Fibroblast of mammary gland (primary cell): ENCODE measurements at places on chromosomes 2 and 18.

DNA sequence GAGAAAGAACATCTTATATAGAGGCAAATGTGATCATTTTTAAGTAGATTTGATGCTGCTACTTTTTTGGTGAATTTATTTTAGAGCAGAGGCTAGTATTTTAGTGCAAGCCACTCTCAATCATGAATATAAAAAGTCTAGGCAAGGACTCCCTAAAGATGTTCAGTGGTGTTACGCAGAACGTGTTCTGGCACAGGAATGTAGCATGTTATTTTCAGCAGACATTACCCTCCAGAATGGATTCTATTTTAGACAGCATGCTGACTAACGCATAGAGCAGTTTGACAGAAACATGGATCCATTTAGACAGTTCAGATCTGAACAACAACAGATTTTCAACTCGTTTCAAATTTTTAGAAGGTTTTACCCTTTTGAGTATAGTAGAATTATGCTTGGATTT, 54.1 kb downstream of the DSC3 start:
- DNase-seq, result no peak

DNA sequence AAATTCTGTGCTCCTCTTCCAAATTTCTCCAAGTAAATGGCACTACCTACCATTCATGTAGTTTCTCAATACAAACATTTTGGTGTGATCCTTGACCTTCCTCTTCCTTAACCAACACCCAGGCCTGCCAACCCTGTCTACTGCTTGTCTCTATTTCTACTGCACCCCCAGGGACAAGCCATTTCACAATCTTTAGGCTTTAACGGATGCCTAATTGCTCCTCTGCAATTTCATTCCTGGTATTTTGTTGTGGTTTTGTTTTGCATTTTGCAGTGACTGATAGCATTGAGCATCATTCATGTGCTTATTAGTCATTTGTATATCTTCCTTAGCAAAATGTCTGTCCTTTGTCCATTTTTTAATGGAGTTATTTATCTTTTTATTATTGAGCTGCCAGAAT, 10.0 kb downstream of the FAP start:
- peak; percentile 92 for DNase-seq

- DNase-seq, result no peak
Observed at GRCh38 chr18:52343138-52343537, 3.1 kb downstream of the DCC start.

DNA sequence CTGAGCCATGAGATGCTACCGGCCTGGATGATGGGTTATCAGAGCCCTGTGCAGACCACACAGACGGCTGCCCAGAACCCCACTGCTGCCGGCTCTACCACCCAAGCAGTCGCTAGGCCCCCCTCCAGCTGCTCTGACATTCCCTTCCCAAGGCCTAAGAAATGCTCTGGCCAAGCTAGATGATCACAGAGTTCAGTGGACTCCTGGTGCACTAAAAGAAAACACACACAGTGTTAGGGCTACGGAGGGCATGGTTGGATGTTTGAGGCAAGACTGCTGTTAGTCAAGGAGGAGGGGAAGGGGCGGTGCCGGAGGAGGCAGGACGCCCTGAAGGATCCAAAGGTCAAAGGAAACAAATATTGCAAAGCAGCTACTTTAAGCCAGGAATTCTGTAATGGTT, 174.5 kb downstream of the MYCN start:
- no peak for DNase-seq

- DNase-seq, result no peak
Observed at GRCh38 chr2:104388296-104388695, 465.6 kb upstream of the POU3F3 start.

GRCh38 chr18:37812961-37813360, 247.4 kb upstream of the CELF4 start:
- DNase-seq, result no peak

DNA sequence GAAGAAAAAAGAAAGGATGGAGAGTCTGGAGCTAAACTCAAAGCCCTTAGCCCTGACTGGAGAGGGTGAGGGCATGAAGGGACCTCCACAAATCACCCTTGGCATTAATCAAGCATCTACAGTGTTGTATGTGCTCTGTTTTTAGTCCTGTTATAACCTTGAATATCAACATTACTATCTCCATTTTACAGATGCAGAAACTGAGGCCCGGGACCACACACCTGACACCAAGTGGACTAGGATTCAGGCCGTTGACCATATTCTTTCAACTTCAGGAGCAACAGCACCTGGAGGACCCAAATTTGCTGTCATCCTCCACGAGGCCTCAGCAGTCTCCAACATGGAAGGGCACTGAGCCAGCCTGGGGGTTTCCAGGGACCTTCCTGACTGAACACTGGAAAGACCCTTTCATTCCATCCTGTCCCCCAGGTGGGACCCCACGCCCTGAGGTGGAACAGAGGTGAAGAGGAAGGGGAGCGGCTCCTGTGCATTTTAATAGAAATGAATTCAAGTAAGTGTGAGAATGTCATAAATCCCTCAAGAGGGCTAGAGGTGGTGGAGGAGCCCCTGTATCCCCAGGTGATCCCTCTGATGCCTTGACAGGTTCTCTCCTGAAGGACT, 41.0 kb downstream of the SERTAD2 start:
- no peak for DNase-seq

DNA sequence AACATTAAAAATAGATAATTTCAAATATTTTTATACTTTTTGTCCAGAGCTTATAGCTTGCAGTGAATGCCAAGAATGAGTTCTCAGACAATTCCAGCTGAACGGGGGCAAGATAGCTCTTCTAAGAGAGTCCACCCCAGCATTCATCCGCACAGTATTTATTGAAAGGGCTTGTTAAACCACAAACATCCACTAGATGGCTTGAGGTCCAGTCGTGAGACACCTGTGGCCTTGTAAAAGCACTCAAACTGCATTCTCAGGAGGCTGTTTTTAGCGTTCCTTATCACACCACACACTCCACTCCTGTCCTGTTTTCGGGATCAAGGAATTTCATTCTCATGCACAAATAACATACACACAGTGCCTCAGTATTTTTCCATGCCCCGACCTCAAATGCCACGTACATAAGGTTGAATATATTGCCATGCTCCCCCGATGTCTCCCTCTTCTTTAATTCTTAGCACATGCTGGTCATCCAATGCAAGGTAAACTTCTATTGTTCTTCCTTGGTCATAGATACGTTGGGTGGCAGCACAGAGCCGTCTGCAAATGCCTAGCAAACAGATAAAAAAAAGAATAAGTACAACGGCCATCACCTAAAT, 47.4 kb downstream of the DNAJC10 start:
- DNase-seq, result peak; percentile 52

DNA sequence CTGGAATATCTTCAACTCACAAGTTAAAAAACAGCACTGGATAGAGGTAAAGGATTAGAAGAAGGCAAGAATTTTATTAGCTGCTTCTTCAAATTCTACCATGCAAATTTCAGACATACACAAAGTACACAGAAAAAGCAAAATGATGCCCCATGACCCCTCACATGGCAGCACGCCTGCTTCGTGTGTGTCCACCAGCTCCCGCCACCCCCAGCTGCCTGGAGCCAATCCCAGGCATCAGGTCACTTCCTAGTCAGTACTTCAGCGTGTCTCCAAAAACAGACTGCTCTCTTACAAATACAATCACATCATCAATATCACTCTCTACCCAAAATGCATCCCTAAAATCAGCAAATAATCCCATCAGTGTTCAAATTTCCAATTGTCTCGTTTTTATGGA, 35.8 kb downstream of the IMPA2 start:
- no peak for DNase-seq

DNA sequence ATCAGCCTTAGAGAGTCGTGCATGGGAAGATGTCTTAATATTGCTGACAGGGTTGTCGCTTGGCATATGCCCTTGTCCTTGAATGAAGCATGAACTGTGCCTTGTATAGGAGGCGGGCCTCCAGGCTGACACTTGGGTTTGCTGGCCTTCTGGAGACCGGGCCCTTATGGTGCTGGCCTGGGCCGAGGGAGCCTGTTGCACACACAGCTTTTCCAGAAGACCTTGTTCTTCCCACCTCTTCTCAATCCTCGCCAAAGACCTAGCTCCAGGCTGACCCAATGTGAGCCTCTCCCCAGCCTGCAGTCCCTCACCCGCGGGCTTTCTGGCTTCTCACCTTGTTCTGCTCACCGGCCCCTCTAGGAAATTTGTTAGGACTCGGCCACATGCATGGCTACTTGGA, 199.1 kb downstream of the FAM210A start:
- no peak for DNase-seq

DNA sequence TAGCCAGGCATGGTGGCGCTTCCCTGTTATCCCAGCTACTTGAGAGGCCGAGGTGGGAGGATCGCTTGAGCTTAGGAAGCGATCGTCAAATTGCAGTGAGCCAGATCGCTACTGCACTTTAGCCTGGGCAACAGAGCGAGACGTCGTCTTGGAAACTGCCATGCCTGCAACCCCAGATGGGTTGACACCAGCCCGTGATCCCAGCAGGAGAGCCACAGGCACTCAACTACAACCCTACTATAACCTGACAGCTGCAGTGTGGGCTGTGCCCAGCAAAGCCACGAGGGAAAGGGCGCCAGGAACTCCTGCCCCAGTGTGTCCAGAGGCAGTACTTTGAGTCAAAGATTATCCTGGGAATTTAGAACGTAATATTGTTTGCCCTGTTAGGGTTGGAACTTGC, 85.6 kb downstream of the SS18 start:
- DNase-seq, result no peak

DNA sequence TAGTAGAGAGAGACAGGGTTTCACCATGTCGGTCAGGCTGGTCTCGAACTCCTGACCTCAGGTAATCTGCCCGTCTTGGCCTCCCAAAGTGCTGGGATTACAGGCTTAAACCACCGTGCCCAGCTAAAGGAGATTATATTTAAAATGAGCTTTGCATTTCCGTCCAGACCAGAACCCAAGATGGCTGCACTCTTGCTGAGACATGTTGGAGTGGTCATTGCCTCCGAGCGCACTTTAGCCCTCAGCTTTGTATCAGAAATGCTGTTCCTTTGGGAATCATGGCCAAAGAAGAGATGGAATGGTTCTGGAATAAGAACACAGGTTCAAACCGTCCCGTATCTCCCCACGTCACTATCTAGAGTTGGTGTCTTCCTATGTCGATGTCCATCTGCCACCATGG, 3.4 kb downstream of the UBXN2A start:
- DNase-seq, result no peak

GRCh38 chr2:41947701-41948396, 100.0 kb upstream of the PKDCC start:
- no peak for DNase-seq

- no peak for DNase-seq
Observed at GRCh38 chr2:240327566-240327965, 107.9 kb upstream of the GPC1 start.

GRCh38 chr2:136114382-136114781, 3.6 kb downstream of the CXCR4 start:
- DNase-seq, result no peak

GRCh38 chr2:19033240-19033639, 325.2 kb downstream of the OSR1 start:
- no peak for DNase-seq

- DNase-seq, result no peak
Observed at GRCh38 chr2:202479610-202480009, 103.5 kb downstream of the BMPR2 start.

GRCh38 chr2:120647487-120647886, 88.2 kb upstream of the GLI2 start:
- DNase-seq, result peak; percentile 72

DNA sequence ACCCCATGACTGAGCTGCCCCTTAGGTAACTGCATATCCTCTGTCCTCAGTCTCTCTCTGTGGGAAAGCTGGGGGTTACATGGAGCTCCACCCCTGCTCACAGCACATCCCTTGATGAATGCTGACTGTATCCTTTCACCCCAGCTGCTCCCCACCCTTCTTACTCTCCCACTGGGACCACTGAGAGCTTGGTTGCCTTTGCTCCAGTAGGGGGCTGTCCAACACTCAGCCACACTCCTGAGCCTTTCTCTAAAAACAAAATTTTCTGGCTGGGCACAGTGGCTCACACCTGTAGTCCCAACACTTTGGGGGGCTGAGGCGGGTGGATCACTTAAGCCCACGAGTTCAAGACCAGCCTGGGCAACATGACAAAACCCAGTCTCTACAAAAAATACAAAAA, 89.2 kb upstream of the MSH2 start:
- DNase-seq, result no peak

- no peak for DNase-seq
Observed at GRCh38 chr2:29607038-29607420, 314.4 kb downstream of the ALK start.

DNA sequence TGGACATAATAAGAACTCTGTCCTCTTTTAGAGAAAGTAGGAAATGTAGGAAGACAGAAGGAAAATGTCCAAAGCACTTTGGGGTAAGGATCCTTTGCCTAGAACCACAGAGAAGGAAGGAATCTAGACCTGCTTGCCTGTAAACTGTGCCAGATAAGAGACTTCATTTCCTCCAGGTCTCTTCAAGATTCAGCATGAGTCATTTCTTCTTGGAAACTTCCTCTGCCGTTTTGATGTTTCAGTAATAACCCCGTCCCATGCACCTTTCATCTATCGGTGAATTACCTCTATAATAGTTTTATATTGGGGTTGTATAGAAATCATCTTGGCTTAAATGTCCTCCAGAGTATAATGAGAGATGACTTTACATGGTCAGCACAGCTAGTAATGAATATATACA, 63.2 kb upstream of the LRATD1 start:
- peak; percentile 4 for DNase-seq

- no peak for DNase-seq
Observed at GRCh38 chr2:47073217-47073616, 81.9 kb downstream of the STPG4 start.

GRCh38 chr2:113200236-113200635, 26.5 kb downstream of the PSD4 start:
- DNase-seq, result no peak

- peak; percentile 10 for DNase-seq
Observed at GRCh38 chr2:178304333-178304732, 110.0 kb downstream of the OSBPL6 start.

DNA sequence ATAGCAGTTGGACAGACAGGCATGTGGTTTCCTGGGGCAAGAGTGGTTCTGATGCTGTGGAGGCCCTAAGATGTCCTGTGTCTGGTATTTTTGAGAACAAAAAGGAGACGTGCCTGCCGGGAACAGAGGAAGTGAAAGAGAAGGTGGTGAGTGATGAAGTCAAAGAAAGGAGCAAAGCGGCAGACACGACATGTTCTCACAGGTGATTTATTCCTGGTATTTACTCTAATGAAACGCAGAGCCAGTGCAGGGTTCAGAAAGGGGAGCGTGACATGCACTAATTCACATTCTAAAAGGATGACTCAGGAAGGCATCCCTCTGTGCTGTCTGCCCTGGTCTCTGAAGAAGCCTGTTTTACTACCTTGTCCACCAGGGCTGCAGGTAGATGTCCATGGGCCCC, 211.0 kb downstream of the KCNE4 start:
- peak; percentile 20 for DNase-seq

- DNase-seq, result peak; percentile 76
Observed at GRCh38 chr2:225103737-225104141, 61.5 kb upstream of the DOCK10 start.

DNA sequence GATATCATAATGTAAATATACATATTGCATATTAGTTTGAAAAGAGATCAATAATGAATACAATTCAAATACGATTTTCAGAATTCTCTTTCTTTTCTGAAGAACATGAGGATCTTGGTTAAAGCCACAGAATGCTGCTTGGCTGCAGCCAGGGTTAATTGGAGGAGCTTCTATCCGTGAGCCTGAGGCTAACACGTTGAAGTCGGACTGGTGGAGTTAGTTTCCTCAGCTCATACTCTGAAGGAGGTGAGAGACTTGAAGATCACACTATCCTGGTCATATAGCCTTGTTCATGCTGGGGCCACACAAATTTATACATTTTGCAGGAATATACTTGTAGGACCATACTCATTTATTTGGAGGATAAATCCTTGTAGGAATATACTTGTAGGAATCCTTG, 335.8 kb downstream of the TRIB2 start:
- no peak for DNase-seq
